ENCODE measurements at places on chromosomes 16 and 17.
A peak's percentile ranks its signal among the peaks of the same experiment; 100 is the strongest.

DNA sequence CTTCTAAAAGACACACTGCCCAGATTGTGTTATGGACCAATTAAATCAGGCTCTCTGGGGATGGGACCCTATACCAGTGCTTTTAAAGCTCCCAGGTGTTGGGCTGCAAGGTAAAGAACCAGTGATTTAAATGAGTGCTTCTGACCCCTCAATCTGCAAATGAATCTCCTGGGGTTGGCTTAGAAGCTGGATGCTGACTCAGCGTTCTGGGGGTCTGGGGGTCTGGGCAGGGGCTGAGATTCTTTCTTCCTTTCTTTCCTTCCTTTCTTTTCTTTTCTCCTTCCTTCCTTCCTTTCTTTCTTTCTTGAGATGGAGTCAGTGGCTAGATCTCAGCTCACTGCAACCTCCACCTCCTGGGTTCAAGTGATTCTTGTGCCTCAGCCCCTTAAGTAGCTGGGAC is 2.0 kb upstream of the TVP23A start:
- DNase-seq, result no peak

DNA sequence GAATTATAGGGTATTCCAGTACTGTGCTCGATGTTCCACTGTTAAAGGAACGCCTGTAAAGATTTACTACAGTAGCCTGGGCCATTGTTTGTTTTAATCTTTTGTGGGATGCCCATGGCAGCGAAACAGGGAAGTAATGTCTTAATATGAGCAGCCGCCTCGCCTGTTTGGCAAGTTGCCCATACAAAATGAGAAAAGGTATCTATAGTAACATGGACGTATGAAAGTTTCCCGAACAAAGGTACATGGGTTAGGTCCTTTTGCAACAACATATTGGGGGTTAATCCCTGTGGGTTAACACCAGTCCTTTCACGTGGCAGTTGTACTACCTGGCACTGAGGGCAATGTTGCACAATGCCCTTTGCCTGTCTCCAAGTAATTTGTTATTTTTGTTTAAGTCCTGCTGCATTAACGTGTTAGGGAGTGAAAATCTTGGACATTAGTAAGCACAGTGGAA is 21.1 kb upstream of the TMC5 start:
- no peak for DNase-seq

DNA sequence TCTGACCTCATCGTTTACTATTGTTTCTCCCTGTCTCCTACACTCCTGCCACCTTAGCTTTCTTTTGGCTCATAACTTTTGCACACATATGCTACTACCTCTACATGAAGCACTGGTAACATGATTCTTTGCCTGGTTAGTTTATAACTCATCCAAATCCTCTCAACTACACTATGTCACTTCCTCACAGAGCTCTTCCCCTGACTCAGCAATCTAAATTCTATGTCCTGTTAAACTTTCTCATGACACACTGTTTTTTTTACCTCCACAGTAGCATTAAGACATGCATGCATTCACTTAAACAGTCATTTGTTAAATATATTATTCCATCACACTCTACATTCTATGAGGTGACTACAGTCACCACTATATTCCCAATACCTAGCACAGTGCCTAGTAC is 19.7 kb downstream of the APPBP2 start:
- no peak for DNase-seq

- peak; percentile 61 for DNase-seq
Measured at GRCh38 chr17:4142107-4142900, 526 bp downstream of the ZZEF1 start.

DNA sequence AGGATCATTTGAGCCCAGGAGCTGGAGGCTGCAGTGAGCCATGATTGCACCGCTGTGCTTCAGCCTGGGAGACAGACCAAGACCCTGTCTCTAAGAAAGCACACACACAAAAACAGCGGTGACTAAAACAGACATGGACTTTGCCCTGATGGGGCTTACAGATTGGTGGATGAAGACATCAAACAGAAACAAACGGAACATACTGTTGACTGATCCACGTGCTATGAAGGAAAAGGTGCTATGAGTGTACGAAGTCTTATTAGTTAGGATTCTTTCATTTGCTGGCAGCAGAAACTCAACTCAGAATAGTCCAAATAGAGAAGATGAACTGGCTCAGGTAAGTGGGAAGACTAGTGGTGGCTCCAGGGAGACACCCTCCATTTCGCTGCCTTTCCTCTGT is 309.8 kb upstream of the N4BP1 start:
- no peak for DNase-seq

All from activated naive CD4-positive, alpha-beta T cell treated with anti-CD3 and anti-CD28 coated beads, Interleukin-2, amount 10 ng/mL, durations not matched to agents 7 days and 5 days (primary cell).